Right lung (tissue), 10 donors: ENCODE measurements at places on chromosomes 5 and 9. TPM values are rescaled to one million over a fixed set of nuclear protein-coding genes. Genes with fewer than 3 reads are reported as not detected.

Gene ORM2
- polyA plus RNA-seq: 1.3 TPM

Gene LECT2
- 1.2 TPM for polyA plus RNA-seq

Gene AHRR
- 6.2 TPM for polyA plus RNA-seq

GRCh38 chr5:22844636-22845035, 8.5 kb downstream of the CDH12 start:
- DNase-seq: no peak

DNA sequence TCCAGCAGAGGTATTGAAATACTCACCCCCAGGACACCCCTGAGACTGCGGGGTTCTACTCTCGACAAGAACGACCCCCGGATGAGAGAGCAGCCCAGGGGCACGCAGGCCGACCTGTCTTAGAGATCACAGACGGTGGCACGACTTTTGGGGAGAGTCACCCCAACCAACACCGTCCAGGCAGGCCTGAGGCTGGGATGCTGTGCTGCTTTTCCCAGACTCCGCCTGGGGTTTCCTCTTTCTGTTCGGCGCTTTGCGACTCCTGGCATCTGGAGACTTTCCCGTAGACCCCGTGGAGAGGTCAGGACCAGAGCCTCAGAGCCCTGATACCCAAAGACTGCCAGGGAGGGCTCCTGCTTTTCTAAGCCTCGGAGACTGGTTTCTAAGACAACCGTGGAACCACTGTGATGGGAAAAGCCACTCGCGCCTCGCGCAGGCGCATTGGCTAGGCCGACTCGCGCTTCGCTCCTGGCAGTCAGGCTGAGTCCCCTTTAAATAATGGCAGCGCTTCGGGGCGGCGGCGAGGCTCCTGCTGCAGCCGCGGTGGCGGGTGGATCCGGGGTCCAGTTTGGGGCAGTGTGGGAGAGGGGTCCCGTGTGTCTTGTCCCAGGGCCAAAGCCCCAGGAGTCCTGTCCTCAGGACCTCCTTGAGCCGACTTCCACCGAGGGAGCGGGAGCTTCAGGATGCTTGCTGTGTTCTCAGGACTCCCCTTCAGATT, 484.0 kb downstream of the SPATA31A7 start:
- DNase-seq: no peak

- DNase-seq: no peak
Observed at GRCh38 chr5:149062371-149063016, 368 bp downstream of the SH3TC2 start.
